ENCODE measurements at places on chromosomes 3 and 15. TPM values are rescaled to one million over a fixed set of nuclear protein-coding genes. Genes with fewer than 3 reads are reported as not detected.

GRCh38 chr3:140207541-140207940 lies 272.6 kb downstream of the CLSTN2 start:
- H3K36me3 ChIP-seq, result no peaks in the 10 kb centered on the region
- H3K4me3 ChIP-seq, result no peak overlapping the region
- H3K4me1 ChIP-seq, result no peaks in the 10 kb centered on the region
- no peak for DNase-seq

DNA sequence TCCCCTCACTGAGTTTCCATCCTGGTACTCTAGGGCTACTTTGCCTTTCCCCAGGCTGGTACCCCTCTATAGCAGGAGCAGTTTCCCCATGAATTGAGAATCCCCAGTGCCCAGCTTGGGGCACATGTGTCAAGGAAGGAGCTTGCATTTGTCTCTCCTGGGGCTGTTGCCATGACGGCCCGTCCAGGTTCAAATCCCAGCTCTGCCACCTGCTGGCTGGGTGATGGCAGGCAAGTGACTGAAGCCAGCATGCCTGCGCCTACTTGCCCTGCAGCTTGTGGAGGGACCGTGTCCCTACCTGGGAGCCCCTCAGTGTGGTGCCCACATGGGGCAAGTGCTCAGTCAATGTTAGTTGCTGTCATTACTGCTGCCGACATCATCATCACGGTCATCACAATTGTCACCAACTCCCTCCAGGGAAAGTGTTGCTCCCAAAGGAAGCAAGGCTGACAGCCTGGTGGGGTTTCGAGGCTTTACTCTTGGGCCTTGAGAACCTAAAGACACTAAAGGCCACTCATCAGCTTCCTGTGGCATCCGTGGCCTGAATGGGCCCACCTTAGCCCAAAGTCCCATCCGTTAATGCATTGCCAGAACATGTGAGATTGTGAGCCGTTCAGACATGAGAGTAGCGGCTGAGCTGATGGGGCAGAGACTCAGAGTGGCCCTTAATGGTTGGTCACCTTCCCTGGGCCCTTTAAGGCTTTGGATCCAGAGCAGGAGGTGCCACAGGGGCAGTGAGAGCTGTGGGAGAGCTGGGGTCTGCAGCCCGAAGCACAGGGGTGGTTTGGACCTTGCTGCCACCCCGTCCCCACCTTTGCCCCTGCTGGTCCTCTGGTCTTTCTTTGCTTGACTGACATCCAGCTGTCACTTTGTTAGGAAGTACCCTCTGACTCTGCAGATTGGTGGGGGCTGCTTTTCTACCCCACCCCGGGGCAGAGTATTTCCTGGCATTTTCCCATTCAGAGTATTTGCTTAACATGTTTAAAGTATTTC lies 144.4 kb downstream of the DNAJB8 start:
- DNase-seq, result peak; percentile 80
- H3K36me3 ChIP-seq, result no peaks in the 10 kb centered on the region
- H3K4me3 ChIP-seq, result no peak overlapping the region
- H3K27ac ChIP-seq, result peak overlapping the region; percentile 86
- peaks cover 81% of the 10 kb centered on the region for H3K4me1 ChIP-seq
- H3K27me3 ChIP-seq, result no peaks in the 10 kb centered on the region

ZNF619 gene
- 3.0 TPM for total RNA-seq

GRCh38 chr3:88467191-88467590 lies 317.4 kb downstream of the C3orf38 start:
- no peaks in the 10 kb centered on the region for H3K27me3 ChIP-seq
- H3K4me3 ChIP-seq, result no peak overlapping the region
- H3K4me1 ChIP-seq, result no peaks in the 10 kb centered on the region
- no peak for DNase-seq
- no peak overlapping the region for H3K27ac ChIP-seq

RARB gene
- 3.0 TPM for total RNA-seq

MORC1 gene
- total RNA-seq, result not detected

CRABP1 gene
- 1.6 TPM for total RNA-seq

Measured in body of pancreas (tissue), 4 donors.